ENCODE measurements at places on chromosomes 2 and 18.

GRCh38 chr18:59760212-59760611, 63.0 kb upstream of the CCBE1 start:
- DNase-seq = no peak

DNA sequence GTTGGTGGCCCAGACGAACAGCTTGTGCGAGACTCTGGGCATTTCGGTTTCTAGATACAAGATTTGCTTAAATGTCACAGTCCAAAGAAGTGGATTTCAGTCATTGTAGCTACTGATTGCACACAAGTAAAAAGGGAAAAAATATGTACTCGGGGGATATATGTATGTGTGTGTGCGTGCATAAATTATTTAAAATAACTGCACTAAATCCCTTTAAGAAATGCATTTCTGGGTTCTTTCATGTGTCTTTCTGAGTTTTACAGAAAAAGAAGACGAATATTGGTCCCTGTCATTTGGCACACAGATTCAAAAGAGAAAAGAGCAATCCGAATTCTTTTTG, 2.1 kb upstream of the EPHA4 start:
- no peak for DNase-seq

- no peak for DNase-seq
These were observed at the start of gene ZSWIM2 for GRCh38 chr2:186848873-186849578. ZSWIM2 (minus strand) TSS chr2:186849170; CDS start chr2:186849130, 40 bp downstream.

GRCh38 chr2:234348081-234348480, 148.8 kb downstream of the ARL4C start:
- DNase-seq = no peak

GRCh38 chr2:151097895-151098294, 163.8 kb downstream of the RBM43 start:
- no peak for DNase-seq

GRCh38 chr18:34397286-34397896, 172.7 kb upstream of the NOL4 start:
- DNase-seq = no peak

DNA sequence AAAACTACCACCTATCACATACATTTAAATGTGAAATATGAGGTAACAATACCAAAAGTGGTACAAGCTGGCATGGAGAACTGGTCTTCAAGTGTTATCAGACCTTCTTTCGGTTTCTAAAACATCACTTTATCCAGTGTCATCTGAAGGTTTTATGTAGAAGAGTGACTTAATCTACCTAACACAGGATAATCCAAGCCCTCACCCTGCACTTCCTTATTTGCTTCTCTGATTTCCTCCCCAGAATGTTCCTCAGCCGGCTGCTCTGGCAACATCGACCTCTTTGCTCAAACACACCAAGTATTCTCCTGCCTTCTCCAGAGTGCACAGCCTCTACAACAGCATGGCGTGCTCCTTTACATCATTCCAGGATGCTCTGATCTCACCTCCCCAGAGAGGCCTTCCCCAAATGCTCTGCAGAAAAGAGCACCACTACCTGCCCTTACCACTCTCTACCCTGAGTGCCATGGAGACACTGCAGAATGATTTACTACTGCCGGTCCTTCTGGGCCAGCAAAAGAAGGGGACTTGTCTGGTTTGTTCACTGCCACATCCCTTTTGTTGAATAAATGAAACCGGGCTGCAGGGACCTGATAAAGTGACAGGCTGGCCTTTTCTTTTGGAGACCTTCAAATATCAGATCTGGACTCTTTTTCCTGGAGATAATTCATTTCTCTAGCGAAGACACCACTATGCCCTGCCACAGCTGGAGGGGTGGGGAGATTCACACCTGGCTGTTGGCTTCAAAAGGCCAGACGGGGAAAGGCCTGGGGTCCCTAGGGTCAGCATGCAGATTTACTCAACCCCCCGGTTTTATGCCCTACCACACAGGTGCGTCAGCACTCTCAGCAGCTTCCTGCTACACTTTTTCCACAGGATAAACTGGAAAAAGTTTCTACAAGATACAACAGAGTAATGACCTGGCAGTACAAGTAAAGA, 42.0 kb downstream of the TTR start:
- no peak for DNase-seq

GRCh38 chr18:9362869-9363268, 28.3 kb downstream of the TWSG1 start:
- no peak for DNase-seq

DNA sequence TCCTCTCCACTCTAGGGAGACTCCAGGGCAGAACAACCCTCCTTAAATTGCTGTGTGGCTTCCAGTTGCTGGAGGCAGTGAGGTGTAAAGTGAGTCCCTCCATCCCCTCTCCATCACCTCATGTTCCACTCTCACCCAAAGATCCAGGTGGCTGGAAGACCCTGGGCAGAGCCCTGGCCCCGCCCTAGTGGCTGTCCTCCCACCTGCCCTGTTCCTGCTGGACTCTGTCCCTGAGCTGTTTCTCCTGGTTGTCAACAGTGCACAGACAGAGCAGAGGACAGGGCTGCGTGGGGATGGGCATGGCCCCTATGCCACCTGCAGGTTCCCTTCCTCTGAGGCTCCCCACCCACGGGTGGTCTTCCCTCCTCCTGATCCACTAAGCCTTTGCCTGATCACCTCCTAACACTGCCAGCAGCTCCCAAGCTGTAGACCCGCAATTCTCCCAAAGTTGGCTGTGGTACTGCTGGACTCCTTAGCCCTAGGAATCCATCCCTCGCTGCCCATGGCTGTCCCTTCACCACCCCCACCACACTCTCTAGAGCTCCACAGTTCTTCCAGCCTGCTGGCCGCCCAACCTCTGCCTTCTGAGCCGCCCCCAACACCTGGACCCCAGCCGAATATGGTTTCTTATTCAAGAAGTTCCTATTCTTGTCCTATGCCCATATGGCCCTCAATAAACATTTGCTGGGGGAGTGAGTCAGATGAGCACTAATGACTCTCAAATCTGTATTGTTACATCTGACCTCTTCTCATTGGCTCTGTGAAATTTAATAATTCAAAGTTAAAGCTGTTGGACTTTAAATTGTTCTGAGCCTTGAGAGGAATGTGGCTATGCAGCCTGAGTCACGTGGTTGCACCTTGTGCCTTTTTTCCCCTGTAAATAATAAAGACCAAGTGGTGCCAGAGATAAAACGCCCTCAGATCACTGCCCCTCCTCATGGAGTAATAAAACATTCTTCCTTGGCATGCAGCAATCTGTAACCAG, 260.0 kb upstream of the HS6ST1 start:
- no peak for DNase-seq

DNA sequence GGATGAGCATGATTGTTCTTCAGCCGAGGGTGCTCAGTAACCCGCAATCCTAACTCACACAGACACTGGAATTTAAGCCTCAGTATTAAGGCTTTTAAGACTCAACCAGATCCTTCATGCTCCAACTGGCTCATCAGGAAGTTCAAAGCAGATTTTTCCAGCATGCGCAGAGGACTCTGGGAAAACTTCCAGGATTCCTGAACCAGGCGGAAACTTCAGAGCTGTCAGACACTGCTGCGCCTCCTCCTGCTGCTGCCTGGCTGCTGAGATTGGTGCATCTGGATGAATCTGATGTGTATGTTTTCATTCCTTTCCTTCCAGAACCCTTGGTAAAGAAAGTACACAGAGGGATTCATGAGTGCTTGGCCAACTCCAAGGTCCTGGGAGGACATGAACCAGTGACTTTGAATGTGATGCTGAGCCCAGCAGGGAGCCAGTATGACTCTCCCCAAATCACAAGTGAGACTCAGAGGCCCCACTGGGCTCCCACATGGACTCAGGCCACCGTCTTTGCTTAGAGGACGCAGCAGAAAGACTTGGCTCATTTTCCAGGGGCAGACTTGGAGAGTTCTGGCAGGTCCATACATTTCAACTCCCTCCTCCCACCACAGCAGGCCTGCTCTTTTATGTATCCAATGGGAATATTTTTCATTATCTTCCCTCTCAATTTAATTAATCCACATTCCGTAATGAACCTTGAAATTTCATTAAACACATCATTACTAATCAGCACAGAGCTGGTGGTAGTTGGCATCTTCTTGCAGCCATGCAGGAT, 143.5 kb upstream of the HDAC4 start:
- no peak for DNase-seq

DNA sequence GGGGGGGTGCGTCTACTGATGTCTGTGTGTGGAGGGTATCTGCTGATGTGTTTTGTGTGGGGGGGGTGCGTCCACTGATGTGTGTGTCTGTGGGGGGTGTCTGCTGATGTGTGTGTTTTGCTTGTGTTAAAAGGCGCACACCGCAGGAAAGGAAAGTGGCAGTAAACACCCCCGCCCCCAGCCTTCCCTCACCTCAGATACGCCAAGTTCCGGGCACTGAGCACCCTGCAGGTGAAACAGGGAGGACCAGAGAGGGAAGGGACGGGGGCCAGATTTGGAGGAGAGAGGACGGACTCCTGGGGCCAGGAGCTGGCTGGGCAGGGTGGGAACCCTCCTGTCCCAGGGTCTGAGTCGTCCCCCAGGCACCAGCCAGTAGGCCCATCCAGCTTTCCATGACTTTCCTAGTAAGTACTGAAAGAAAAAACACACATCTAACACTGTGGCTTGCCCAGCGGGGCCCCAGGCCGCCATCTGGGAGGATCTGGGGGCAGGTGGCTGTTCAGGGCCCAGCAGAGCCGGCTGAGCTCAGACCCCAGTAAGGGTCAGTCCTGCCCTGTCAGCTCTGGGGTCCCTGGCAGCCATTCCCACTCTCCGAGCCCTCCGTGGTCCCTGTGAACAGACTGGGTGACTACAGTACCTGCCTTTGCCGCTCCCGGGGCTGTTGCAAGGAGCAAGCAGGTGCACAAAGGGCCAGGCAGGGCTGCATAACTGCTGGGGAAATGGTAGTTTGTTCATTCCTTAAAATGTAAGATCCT, 126.9 kb downstream of the NFATC1 start:
- no peak for DNase-seq

- no peak for DNase-seq
These were observed 641.6 kb downstream of the SUCLG1 start for GRCh38 chr2:83817511-83817910.

GRCh38 chr2:238725298-238725697, 122.6 kb upstream of the TWIST2 start:
- DNase-seq = no peak

DNA sequence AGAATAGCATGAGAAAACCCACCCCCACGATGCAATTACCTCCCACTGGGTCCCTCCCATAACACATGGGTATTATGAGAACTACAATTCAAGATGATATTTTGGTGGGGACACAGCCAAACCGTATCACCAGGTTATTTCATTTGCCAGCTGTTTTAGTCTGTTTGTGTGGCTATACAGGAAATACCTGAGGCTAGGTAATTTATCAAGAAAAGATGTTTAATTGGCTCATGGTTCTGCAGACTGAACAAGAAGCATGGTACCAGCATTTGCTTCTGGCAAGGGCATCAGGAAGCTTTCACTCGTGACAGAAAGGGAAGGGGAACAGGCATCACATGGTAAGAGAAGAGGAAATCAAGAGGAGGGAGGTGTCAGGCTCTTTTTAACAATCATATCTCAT, 329.2 kb downstream of the GULP1 start:
- no peak for DNase-seq

DNA sequence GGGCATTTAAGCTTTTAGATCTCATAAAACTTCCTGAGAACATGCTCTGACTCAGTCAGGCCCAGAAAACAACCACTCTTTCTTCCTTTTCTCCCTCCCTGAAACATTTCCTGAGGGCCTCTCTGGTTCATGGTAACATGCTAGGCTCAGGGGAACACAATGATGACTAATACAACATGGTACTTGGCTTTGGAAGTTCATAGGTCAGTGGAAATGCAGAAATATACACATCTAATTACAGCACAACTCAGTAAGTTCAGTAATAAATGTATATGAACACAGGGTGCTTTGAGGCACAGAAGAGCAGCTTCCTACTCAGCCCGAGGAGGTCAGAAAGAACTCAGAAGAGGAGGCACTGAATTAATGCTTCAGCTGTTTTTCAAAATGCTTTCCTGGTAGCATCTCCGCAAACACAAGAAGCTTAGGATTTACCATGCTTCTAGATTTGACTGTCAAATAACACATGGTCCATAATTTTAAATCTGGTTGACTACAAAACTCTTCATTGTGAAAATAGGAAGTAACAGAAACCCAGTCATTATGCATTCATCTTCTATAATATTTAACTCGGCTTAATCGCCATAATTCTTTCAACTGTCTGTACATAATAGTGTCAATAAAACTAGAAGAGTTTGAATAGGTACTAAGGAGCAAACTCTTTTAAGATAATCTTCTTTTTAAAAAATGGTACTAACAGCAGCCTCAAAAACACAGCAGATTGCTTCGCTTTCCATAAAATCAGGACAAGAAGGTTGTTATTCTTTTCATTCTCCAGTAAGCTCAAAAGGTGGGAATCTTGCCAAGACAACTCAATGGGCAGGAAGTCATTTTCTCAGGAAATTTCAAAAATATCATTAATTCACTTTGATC, 251.3 kb downstream of the DLGAP1 start:
- no peak for DNase-seq

GRCh38 chr2:199602271-199602895, 144.6 kb upstream of the SATB2 start:
- DNase-seq = no peak

DNA sequence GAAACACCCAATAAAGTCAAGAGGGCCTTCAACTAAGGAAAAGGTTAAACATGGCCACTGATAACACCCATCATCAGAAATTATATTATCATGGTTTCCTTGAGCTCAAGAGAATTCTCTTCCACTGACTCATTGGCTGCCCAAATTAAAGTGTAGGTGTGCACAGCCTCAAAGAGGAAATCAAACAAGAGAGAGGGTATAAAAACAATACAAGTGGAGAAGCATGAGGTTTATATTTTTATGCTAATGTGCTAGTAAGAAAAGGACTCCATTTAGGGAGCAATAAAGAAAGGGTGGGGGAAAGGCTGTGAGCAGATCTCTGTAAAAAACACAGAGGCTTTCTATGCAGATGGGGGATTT, 168.8 kb upstream of the VRK2 start:
- DNase-seq = no peak

- DNase-seq = no peak
These were observed at the start of gene SLC5A7 for GRCh38 chr2:107986278-107987217. SLC5A7 (plus strand) TSS chr2:107986524; CDS start chr2:107988156, 1,632 bp downstream.

DNA sequence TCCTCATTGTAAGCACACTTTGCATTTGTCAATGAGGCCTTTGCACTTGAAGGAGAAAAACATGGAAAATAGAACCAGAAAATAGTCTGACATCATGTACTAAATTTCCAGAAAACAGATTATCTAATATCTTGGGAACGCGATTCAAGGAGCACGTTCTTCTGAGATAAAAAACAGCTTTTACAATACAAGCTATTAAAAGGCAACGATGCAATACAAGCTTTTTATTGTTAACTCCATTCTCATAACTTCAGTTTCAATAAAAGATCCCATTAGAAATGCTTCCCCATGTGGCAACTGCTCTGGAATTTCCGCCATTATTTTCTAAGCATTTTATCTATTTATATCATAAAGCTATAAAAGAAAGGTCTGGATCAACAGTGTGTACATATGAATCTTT, 40.3 kb downstream of the NRXN1 start:
- DNase-seq = no peak

- no peak for DNase-seq
These were observed 127.6 kb downstream of the CLIP4 start for GRCh38 chr2:29242621-29243375.

DNA sequence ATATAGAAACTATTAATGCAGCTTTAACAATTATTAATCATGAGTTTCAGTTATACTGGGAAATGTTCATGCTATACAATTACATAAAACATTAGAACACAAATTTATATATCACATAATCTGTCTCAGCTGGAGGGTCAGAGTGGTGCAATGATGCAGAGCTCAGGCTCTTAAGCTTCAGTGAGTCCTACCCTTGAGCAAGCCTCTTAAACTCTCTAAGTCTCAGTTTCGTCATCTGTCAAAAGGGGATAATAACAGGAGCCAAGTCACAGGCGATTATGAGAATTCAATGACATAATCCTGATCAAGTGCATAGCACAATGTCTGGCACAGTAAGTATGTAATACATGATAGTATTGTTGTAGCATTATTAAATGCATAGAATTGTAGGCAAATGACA, 46.0 kb downstream of the LAMA1 start:
- no peak for DNase-seq

Data from GM12892 (cell line).